ENCODE measurements at places on chromosomes 4 and X.
A peak's percentile ranks its signal among the peaks of the same experiment; 100 is the strongest.

DNA sequence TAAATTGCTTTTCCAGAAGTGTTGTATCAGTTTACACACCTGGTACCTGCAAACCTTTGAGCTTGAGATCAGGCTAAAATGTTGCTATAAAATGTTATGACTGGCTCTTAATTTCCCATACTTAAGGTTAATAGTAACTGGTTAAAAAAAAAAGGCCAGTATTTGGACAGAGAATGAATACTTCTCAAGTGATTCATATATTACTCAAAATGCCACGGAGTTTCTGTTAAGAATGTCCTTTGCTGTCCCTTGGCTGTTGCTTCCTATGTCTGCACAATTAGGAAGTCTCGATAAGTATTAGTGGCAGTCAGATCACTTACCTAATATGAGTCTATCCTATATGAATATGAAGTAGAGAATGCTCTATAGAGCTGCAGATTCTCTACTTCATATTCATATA, 232.2 kb upstream of the IGFBP7 start:
- no peak for DNase-seq

- no peak for DNase-seq
These were observed 18.2 kb downstream of the SH3RF1 start for GRCh38 chr4:169252339-169253112.

- no peak for DNase-seq
These were observed 18.9 kb downstream of the FGF13 start for GRCh38 chrX:138692591-138692990.

- DNase-seq, result no peak
These were observed 568.1 kb upstream of the GNPDA2 start for GRCh38 chr4:45294464-45294863.

DNA sequence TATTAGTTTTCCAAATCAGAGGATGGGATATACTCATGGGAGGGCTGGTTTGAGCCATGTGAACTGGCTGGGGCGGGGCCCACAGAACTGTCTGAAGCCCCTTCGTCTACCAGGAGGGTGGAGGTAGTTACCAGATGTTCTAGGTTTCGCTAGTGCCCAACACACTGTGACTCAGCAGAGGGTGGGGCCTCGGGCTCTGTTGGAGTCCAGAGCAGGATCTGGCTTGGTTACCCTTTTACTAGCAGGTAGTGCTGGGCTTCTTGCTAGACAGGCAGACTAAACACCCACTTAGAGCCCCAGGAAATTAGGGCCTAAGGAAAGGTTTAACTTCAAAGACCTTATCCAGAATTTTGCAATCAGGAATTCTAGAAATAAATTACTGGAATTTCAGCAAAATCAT, 56.2 kb upstream of the CHRDL1 start:
- DNase-seq, result no peak

- no peak for DNase-seq
These were observed 109.1 kb upstream of the BMP3 start for GRCh38 chr4:80921441-80921840.

DNA sequence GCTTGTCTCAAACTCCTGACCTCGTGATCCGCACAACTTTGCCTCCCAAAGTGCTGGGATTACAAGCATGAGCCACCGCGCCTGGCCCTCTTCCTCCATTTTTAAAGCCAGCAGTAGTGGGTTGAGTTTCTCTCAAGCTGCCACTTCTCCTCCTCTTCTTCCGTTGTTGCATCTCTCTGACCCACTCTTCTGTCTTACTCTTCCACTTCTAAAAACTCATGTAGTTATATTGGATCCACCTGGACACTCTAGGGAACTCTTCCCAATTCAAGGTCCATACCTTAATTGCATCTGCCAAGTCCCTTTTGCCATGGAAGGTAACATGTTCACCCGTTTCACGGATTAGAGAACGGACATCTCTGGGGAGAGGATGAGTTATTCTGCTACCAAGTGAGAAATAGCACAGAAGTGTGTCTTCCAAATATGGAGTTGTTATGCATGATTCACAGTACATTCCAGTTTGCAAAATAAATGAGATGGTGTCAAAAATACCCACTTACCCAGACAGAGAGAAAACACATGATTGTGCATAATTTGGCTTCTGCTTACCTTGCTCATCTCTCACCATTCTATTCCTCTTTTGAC, 51.8 kb downstream of the GBA3 start:
- DNase-seq, result no peak

DNA sequence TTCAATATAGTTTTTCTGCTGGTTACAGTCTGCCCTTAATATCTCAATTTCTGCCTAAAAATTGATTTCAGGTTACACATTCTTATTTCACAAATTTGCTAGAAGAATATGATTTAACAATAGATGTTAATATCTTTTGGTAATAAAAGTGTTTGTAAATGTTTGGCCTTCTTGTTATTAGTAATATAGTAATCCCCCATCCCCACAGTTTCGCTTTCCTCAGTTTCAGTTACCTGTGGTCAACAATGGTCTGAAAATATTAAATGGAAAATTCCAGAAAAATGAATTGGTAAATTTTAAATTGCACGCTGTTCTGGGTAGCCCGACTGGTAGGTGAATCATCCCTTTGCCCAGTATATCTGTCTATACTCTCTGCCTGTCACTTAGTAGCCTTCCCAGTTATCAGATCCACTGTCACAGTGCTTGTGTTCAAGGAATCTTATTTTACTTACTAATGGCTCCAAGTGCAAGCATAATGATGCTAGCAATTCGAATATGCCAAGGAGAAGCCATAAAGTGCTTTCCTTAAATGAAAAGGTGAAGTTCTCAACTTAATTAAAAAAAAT, 3.5 kb upstream of the BMP2K start:
- DNase-seq, result no peak

DNA sequence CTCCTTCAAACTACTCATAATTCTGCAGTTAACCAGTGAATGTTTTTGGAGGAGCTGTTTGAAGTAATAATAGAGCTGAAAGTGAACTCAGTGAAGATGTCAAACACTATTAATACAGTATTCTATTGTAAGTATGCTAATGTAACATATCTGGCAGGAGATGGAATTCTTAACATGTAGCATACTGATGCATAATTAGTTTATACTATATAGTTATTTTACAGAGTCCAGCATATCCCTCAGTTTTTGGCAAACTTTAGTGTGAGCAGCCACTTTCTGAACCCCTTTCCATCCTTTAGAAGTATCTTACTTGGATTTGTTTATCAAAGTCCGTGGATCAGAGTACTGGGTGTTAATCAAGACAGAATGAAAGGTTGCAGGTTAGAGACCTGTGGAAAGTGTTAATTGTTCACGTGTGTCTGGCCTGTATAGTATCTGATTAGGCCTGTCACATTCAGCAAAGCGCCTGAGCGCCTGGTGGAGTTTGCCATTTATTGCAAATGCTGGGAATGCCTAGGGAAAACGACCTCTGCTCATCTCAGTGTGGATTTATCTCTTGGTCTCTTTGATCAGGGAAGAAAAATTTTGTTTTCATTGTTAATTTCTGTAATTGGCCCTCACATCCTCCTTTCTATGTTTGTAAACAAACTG, 251.7 kb upstream of the MAD2L1 start:
- DNase-seq, result no peak

- peak; percentile 32 for DNase-seq
These were observed at the start of gene MAGEE1 for GRCh38 chrX:76427560-76428242. MAGEE1 (plus strand) TSS chrX:76427710; CDS start chrX:76427931, 221 bp downstream.

DNA sequence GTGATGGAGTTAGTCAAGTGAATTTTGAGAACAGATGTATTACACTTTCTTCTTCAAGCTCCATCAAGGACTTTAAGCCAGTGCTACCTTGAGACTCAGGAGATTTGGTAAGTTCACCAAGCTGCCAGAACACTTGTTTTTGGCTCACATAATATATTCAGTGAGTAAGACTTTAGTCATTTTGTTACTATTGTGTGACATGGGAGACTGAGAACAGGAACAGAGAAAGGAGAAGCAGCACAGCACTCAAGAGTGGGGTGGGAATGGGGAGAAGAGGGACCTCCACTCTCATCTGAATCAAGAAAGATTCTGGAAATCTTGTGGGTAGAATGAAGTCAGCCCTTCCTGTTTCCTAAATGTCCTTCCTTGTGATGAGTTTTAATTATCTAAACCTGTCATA, 87.3 kb upstream of the TET2 start:
- peak; percentile 18 for DNase-seq

GRCh38 chr4:142402156-142402555, 443.9 kb downstream of the INPP4B start:
- no peak for DNase-seq

- DNase-seq, result no peak
These were observed 13.6 kb downstream of the CAMK2D start for GRCh38 chr4:113747949-113748348.

DNA sequence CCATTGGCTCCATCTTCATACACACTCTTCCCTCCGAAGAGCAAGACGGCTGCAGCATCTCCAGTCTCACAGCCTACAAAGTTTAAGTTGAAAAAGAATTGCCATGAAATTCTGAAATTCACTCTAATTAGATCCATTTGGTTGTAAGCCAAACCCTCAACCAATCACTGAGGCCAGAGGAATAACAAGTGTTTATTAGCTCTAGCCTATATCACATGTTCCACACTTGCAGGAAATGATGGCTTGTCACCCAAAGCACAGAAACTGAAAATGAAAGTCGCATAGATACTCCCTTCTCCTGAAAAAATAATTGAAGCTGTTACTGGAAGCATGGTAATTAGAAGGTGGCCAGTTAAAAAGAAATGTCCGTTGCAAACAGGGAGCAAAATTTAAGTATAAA, 1071.8 kb downstream of the CCSER1 start:
- no peak for DNase-seq

- no peak for DNase-seq
These were observed 348.2 kb downstream of the PDGFC start for GRCh38 chr4:156623376-156623775.

GRCh38 chr4:138535316-138535715, 293.2 kb upstream of the SLC7A11 start:
- no peak for DNase-seq

- no peak for DNase-seq
These were observed 74.8 kb upstream of the PASD1 start for GRCh38 chrX:151488677-151489076.

- DNase-seq, result no peak
These were observed 7.6 kb upstream of the SOWAHB start for GRCh38 chr4:76905521-76905920.

Data from GM18507 (cell line).